Activated CD4-positive, alpha-beta memory T cell treated with anti-CD3 and anti-CD28 coated beads for 36 hours (primary cell): ENCODE measurements at places on chromosomes 1 and 21.
A peak's percentile ranks its signal among the peaks of the same experiment; 100 is the strongest.

- peak; percentile 45 for DNase-seq
These were observed 6.0 kb downstream of the CADM3 start for GRCh38 chr1:159177272-159177907.

DNA sequence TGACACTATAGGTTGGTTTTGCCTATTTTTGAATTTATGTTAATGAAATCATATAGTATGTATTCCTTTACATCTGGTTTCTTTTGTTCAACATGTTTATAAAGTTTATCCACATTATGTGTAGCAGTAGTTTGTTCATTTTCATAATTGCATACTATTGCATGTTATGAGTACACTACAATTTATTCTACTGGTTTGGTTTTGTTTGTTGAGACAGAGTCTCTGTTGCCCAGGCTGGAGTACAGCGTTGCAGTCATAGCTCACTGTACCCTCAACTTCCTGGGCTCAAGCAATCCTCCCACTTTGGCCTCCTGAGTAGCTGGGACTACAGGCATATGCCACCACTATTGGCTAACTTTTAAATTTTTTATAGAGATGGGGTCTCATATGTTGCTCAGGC is 21.0 kb downstream of the RAD54L start:
- no peak for DNase-seq

- DNase-seq: no peak
These were observed 36.2 kb upstream of the EPHA8 start for GRCh38 chr1:22527122-22527521.

- no peak for DNase-seq
These were observed 46.7 kb downstream of the GALNT2 start for GRCh38 chr1:230113593-230114236.

- peak; percentile 28 for DNase-seq
These were observed 1.1 kb downstream of the COL18A1 start for GRCh38 chr21:45405819-45406762.

- no peak for DNase-seq
These were observed 216.6 kb downstream of the PLA2G4A start for GRCh38 chr1:187045371-187045770.
